ENCODE measurements at places on chromosomes 3 and 15. TPM values are rescaled to one million over a fixed set of nuclear protein-coding genes. Genes with fewer than 3 reads are reported as not detected.

The NLGN1 gene
- total RNA-seq = 12.5 TPM

The HEG1 gene
- 23.9 TPM for total RNA-seq

The GCNT3 gene
- not detected for total RNA-seq

The DUOX1 gene
- not detected for total RNA-seq

The OR5K2 gene
- not detected for total RNA-seq

The PLA2G4D gene
- not detected for total RNA-seq

The CDHR4 gene
- total RNA-seq = not detected

The XCR1 gene
- not detected for total RNA-seq

The SPSB4 gene
- total RNA-seq = not detected

The RFT1 gene
- total RNA-seq = 23.5 TPM

The SLC27A2 gene
- not detected for total RNA-seq

The SPESP1 gene
- total RNA-seq = 3.0 TPM

The CHST13 gene
- not detected for total RNA-seq

The CLK3 gene
- 114 TPM for total RNA-seq

The CGNL1 gene
- under 0.01 TPM for total RNA-seq

The FGF12 gene
- not detected for total RNA-seq

The ADAMTS7 gene
- 0.83 TPM for total RNA-seq

The ADAMTS9 gene
- total RNA-seq = 1.1 TPM

- H3K27me3 ChIP-seq = peaks cover 20% of the 10 kb centered on the region
Measured at GRCh38 chr3:58299839-58300516, 6.1 kb upstream of the RPP14 start.

GRCh38 chr3:140055092-140055791 is 120.3 kb downstream of the CLSTN2 start:
- DNase-seq = no peak
- H3K4me3 ChIP-seq = no peak overlapping the region
- H3K27me3 ChIP-seq = no peaks in the 10 kb centered on the region
- no peaks in the 10 kb centered on the region for H3K36me3 ChIP-seq

- DNase-seq = no peak
- H3K27me3 ChIP-seq = no peaks in the 10 kb centered on the region
- H3K36me3 ChIP-seq = no peaks in the 10 kb centered on the region
- no peak overlapping the region for H3K4me3 ChIP-seq
- H3K4me1 ChIP-seq = no peaks in the 10 kb centered on the region
Measured at GRCh38 chr3:138725116-138725515, 109.6 kb downstream of the PIK3CB start.

DNA sequence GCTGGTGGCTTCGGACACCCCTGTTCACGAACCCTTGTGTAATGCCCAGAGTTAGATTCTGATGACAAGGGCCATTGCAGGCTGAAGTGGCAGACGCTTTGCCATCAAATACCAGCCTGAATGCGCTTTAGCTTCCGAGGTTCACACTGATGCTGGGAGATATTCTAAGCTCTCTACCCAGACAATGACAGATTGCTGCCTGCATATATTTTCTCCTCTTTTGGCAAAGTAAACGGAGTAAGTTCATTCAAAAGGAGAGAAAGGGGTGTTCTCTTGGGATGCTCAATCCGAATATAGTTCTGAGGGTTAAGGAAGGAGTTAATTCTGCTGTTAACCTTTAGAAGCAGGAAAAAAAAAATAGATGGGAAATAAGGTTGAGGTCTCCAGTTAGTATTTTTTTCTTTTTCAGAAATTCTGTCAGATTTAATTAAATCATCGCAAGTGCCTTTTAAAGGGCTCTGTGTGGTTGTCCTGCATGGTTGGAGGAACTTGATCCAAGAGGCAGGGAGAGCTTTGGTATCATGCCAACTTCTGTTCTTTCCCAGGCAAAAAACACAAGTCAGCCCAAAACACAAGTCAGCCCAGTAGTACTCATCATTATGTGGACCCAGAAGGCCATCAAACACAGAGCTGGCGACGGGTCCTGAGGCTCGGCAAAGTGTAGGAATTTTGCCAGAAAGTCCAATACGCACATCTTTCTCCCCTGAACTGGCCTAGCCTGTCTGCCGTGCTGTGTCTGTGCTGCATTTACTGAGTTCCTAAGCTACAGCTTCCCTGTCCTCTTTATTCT is 70.9 kb upstream of the ST8SIA2 start:
- H3K27me3 ChIP-seq = no peaks in the 10 kb centered on the region
- no peak overlapping the region for H3K27ac ChIP-seq
- H3K4me3 ChIP-seq = no peak overlapping the region
- no peak for DNase-seq

DNA sequence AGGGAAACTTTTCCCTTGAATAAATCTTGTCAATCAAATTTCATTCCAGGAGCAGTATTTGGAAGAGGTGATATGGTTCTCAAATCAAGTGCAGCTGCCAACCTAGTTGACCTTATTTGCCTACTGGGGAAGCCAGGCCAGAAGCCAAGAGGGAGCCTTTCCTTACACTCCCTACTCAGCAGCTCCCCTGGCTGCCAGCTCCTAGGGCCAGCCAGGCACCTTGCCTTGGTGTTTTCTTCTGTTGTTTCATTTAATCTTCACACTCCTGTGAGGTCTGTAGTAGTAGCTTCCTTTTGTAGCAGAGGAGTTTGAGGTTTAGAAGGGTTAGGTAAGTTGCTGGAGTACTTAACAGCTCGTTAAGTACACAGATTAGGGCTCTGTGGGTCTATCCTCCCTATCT is 22.6 kb downstream of the MKRN2OS start:
- H3K4me3 ChIP-seq = no peak overlapping the region
- DNase-seq = no peak
- H3K27me3 ChIP-seq = no peaks in the 10 kb centered on the region
- H3K36me3 ChIP-seq = peaks cover 2% of the 10 kb centered on the region
- peaks cover 2% of the 10 kb centered on the region for H3K4me1 ChIP-seq

- H3K36me3 ChIP-seq = no peaks in the 10 kb centered on the region
- H3K4me1 ChIP-seq = no peaks in the 10 kb centered on the region
- peaks cover 14% of the 10 kb centered on the region for H3K27me3 ChIP-seq
- no peak overlapping the region for H3K4me3 ChIP-seq
- DNase-seq = no peak
Measured at GRCh38 chr3:114307222-114307830, 13.5 kb downstream of the TIGIT start.

- H3K36me3 ChIP-seq = no peaks in the 10 kb centered on the region
- no peak overlapping the region for H3K4me3 ChIP-seq
- DNase-seq = no peak
- H3K27ac ChIP-seq = no peak overlapping the region
- peaks cover 8% of the 10 kb centered on the region for H3K4me1 ChIP-seq
Measured at GRCh38 chr3:152426393-152426792, 157.7 kb downstream of the MBNL1 start.

- H3K4me3 ChIP-seq = no peak overlapping the region
- no peak overlapping the region for H3K27ac ChIP-seq
Measured at GRCh38 chr3:67876261-67876660, 221.8 kb upstream of the SUCLG2 start.

DNA sequence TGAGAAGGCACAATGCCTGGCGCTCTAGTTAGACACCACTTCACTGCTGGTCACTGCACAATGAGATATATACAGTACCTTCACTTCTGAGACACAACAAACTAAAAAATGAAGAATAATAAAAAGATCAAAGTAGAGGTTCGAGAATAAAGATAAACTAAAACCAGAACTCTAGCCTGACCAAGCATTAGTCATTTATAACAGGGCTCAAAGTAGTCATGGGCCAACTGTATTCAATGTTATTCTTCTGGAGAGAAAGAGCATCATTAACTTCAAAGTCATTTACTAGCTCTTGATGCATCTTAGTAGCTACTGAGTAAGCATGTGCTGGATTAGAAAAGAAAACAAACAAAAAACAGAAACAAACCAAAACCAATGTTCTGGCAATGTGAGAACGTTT is 145.2 kb downstream of the SSR3 start:
- no peak overlapping the region for H3K27ac ChIP-seq
- no peak for DNase-seq

GRCh38 chr3:151445273-151446001 is 15.4 kb downstream of the IGSF10 start:
- H3K27me3 ChIP-seq = no peaks in the 10 kb centered on the region
- H3K36me3 ChIP-seq = no peaks in the 10 kb centered on the region
- peak; percentile 61 for DNase-seq
- H3K4me3 ChIP-seq = no peak overlapping the region

DNA sequence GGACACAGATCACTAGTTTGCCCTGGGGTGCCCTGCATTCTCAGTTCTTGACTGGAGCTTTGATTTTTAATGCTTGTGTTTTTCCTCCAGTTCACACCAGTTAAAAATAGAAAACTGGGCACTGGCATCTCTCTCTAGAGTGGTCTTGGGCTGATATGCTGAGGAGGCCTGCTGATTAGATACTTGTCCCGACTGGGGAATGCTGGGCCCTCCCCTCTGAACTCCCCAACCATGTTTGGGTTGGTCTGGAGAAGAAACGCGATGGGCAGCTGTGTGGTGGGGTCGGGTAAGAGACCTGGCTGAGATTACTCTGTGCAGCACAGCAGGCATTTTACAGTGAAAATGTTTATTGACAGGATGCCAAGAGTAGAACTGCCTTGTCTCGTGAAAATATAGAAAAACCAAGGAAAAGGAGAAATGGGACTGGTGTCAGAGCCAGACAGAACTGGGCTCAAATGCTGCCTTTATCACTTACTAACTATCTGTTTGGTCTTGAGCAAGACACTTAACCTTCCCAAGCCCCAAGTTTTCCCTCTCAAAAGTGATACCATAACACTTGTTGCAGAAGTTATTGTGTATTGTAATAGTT is 1.6 kb upstream of the ACTC1 start:
- DNase-seq = no peak
- no peak overlapping the region for H3K27ac ChIP-seq
- no peaks in the 10 kb centered on the region for H3K36me3 ChIP-seq
- H3K4me3 ChIP-seq = no peak overlapping the region
- peaks cover 12% of the 10 kb centered on the region for H3K4me1 ChIP-seq

- no peak for DNase-seq
- H3K4me3 ChIP-seq = no peak overlapping the region
- H3K4me1 ChIP-seq = no peaks in the 10 kb centered on the region
- no peaks in the 10 kb centered on the region for H3K36me3 ChIP-seq
- H3K27me3 ChIP-seq = no peaks in the 10 kb centered on the region
- H3K27ac ChIP-seq = no peak overlapping the region
Measured at GRCh38 chr15:27043770-27044169, 72.8 kb downstream of the GABRG3 start.

- no peak overlapping the region for H3K4me3 ChIP-seq
- no peaks in the 10 kb centered on the region for H3K4me1 ChIP-seq
- no peaks in the 10 kb centered on the region for H3K27me3 ChIP-seq
- H3K36me3 ChIP-seq = no peaks in the 10 kb centered on the region
- H3K27ac ChIP-seq = no peak overlapping the region
- DNase-seq = no peak
Measured at GRCh38 chr3:154932633-154933032, 147.5 kb upstream of the MME start.

DNA sequence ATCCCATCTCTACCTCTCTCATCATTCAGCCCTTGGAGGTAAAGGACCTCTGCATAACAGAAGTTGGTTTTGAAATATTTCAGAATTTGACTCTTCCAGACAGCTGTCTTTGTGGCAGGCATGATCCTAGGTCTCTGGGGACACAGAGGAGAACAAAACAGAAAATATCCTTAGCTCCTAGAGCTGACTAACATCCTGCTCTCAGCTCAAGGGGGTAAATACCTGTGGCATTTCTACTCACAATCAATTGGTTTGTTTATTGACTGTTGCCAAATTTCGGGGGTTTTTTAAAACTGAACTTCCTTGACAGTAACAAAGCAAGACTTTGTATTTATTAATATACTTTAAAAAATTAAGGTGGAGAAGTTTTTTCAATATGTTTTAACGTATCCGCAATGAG is 78.8 kb downstream of the EOMES start:
- DNase-seq = peak; percentile 25
- peaks cover 6% of the 10 kb centered on the region for H3K4me1 ChIP-seq
- no peaks in the 10 kb centered on the region for H3K27me3 ChIP-seq
- no peaks in the 10 kb centered on the region for H3K36me3 ChIP-seq
- no peak overlapping the region for H3K4me3 ChIP-seq

- no peak within 1 kb of the TSS for H3K27ac ChIP-seq
- no peaks in the 10 kb centered on the region for H3K27me3 ChIP-seq
- no peaks in the 10 kb centered on the region for H3K36me3 ChIP-seq
Measured at GRCh38 chr3:180036671-180037455, at the start of gene PEX5L. Gene PEX5L (minus strand): TSS chr3:180036937. CDS start chr3:180036599, 338 bp downstream.

DNA sequence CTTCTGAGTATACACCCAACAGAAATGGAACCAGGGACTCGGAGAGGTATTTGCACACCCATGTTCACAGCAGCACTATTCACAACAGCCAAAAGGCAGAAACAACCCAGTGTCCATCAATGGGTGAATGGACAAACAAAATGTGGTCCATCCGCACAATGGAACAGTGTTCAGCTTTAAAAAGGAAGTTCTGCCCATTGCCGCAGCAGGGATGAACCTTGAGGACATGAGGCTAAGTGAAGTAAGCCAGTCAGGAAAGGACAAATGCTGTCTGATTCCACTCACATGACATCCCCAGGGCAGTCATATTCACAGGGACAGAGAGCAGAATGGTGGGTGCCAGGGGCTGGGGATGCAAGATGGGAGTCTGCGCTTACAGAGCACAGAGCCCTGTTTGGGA is 7.5 kb downstream of the IQSEC1 start:
- no peaks in the 10 kb centered on the region for H3K36me3 ChIP-seq
- no peak overlapping the region for H3K4me3 ChIP-seq
- H3K4me1 ChIP-seq = no peaks in the 10 kb centered on the region
- H3K27me3 ChIP-seq = peaks cover 25% of the 10 kb centered on the region
- no peak for DNase-seq

GRCh38 chr3:194140520-194141414 is 4.8 kb downstream of the HES1 start:
- no peaks in the 10 kb centered on the region for H3K36me3 ChIP-seq
- H3K4me3 ChIP-seq = peak overlapping the region; percentile 23
- no peak for DNase-seq
- H3K27ac ChIP-seq = peak overlapping the region; percentile 55

DNA sequence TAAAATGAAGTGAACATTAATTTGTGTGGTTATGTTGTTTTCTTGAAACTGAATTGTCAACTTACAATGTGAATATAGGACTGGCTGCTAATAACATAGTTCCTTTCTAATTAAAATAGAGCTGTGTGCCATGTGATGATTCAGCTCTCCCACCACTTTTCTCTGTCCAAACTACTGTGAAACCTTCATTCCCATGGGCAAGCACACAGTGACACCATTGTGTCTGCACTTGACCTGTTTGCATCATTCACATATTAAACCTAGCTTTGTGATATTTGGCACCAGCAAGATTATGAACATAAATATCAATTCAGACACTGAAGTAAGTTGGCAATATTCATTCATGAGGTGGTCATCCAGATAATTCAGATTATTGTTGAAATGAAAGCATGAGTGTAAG is 78.8 kb upstream of the TCF12 start:
- peaks cover 5% of the 10 kb centered on the region for H3K4me1 ChIP-seq
- H3K27me3 ChIP-seq = no peaks in the 10 kb centered on the region
- no peak for DNase-seq

DNA sequence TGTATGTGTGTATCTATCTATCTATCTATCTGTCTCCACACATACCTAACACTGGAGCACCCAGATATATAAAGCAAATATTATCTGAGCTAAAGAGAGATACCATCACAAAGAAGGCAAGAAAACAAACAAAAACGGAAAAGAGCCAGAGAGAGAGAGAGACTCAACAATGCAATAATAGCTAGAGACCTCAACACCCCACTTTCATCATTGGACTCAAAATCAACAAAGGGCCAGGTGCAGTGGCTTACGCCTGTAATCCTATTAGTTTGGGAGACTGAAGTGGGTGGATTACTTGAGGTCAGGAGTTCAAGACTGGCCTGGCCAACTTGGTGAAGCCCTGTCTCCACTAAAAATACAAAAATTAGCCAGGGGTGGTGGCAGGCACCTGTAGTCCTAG is 23.4 kb downstream of the NCBP2 start:
- H3K4me3 ChIP-seq = no peak overlapping the region
- H3K27ac ChIP-seq = no peak overlapping the region
- no peaks in the 10 kb centered on the region for H3K4me1 ChIP-seq
- H3K27me3 ChIP-seq = no peaks in the 10 kb centered on the region
- DNase-seq = no peak
- peaks cover 19% of the 10 kb centered on the region for H3K36me3 ChIP-seq

Measured in IMR-90 (cell line).